ENCODE measurements at places on chromosomes 7 and 10.
A peak's percentile ranks its signal among the peaks of the same experiment; 100 is the strongest.

GRCh38 chr7:127995881-127996215, 35.4 kb downstream of the LRRC4 start:
- no peak for DNase-seq

- DNase-seq, result no peak
These were observed 767.7 kb downstream of the TYW1 start for GRCh38 chr7:67764289-67764688.

- no peak for DNase-seq
These were observed 266.7 kb upstream of the PHF14 start for GRCh38 chr7:10706875-10707493.

- peak; percentile 33 for DNase-seq
These were observed 34.9 kb upstream of the STEAP1 start for GRCh38 chr7:90119178-90119971.

GRCh38 chr7:104900525-104901239, 113.3 kb upstream of the KMT2E start:
- DNase-seq, result no peak

DNA sequence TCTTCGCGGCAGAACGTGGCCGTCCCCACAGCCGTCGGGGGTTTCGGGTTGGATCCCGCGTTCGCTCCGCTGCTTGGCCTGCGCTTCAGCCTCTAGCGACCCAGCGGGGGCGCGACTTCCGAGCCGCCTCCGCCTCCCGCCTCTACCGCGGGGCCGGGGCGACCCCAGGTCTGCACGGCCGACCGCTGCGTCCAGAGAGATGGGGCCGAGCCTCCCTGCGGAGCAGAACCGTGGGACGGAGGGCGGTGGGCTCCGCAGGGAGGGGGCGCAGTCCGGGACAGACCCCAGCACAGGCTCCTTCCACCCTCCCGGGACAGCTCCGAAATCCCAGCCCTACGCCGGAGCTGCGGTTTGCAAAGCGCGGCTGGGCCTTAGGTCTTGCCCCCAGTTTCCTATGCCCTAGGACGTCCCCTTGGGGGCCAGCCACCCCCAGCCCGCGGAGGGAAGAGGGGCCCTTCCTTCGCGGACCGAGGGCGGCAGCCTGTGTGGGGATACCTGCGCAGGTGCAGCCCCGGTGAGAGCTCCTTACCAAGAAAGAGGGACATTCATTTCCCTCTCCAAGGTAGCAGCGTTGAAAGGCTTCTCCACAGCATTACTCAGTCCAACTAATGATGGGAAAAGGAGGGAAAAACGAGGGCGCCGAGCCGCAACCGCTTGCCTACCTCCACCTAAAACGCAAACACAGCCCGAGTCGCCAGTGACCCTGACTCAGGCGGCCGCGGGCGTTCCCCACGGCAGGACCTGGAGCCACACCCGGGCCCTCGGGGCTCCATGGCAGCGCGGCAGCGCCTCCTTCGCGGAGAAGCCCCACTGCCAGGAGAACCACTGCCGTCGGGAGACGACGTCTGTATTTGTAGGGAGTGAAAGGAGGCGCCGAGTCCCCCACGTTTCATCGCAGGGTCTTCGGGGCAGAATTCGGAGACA, 115.7 kb downstream of the BMS1 start:
- DNase-seq, result no peak

DNA sequence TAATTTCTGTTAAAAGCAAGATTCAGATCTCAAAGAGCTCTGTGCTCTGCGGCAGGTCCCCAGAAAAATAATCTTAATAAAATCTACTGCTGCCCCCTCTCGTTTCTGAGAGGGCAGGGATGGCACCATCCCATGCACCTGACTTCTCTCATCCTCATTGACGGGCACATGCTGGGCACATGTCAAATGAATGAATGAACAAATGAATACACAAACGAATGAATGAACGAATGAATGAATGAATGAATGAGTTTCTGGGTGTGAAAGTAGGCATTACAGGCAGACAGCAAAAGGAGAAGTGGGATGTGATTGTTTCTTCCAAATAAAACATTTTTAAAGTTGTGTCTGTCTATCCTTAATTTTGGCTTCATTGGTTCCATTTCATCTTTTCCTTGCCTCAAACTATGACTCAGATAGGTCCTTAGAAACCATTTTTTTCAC, 398.1 kb upstream of the PRKCQ start:
- no peak for DNase-seq

GRCh38 chr10:126196281-126196680, 192.0 kb downstream of the ADAM12 start:
- DNase-seq, result no peak

DNA sequence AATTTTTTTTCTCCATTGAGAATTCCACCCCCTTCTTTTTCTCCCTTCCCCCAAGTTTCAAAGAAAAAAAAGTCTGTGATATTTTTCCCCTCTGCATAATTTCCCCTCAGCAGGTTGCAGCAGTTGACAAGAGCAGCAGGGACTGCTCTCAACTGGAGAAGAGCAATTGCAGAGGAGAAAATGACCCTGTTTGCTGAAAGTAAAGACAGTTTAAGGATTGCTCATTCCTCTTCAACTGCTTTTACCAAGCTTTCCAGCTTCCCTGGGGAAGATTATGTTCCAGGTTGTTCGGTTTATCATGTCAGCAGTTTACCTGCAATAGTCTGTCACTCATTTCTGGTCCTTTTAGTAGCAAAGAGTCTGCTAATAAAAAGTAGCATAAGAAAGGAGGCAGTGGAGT, 16.2 kb downstream of the AGK start:
- DNase-seq, result no peak

DNA sequence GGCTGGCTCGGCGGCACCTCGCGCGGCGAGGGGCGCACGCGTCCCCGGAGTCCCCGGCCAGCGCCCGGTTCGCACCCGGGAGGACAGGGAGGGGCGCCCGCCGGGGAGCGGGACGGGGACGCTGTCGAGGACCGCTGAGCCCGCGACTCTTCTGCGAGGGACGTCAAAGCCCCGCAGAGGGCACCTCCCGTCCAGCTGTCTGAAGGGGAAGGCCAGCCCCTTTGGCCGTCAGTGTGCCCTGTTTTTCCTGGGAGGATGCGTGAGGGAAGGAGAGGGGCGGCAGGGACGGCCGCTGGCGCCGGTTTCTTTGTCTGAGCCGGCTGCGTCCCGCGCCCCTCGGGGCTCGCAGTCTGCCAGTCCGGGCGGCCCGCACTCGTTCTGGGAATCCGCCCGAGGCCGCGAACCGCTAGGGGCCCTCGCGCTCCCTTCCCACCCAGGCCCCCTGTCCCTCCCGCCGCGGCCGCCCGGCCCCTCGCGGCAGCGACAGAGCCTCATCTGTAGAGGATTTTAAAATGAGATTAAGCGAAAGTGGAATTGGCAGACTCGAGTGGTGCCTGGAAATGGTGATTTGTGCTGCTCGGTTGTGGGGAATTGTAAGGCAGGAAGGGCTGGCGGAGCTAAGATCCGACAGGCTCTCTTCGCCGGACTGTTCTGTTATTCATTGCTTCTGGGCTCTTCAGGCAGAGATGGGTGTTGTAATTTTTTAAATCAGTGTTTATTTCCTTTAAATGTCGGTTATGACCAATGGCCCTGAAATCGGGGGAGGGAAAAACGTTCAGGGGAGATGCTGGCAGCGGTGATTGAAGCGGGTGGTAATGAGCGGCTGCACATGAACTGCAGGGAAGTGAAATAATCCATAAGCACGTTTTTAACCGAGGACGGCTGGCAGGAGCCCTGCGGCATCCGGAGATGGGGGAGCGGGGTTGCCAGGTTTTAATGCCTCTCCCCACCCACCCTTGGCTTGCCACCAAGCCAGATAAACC, 618 bp upstream of the RELN start:
- no peak for DNase-seq
